ENCODE measurements at places on chromosomes 13 and 19.

- no peak for DNase-seq
Observed at GRCh38 chr19:5103061-5103701, 134.3 kb downstream of the KDM4B start.

DNA sequence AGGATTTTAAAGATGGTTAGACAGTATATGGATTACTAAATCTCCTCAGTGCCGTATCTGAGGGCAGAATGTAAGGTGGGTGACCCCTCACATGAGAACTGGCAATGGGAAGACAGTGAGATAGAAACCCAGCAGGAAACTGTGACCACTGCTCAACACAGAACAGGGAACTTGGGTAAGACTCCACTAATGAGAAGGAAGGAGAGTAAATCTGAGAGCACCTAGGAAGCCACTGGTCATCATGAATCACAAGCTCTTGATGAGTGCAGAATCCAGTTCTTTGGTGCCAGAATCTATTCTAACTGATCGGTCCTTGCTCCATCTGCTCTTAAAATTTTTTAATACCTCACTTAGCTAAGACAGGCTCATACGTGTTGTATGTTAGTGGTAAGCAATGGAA is 261.8 kb downstream of the KLF12 start:
- DNase-seq, result no peak

DNA sequence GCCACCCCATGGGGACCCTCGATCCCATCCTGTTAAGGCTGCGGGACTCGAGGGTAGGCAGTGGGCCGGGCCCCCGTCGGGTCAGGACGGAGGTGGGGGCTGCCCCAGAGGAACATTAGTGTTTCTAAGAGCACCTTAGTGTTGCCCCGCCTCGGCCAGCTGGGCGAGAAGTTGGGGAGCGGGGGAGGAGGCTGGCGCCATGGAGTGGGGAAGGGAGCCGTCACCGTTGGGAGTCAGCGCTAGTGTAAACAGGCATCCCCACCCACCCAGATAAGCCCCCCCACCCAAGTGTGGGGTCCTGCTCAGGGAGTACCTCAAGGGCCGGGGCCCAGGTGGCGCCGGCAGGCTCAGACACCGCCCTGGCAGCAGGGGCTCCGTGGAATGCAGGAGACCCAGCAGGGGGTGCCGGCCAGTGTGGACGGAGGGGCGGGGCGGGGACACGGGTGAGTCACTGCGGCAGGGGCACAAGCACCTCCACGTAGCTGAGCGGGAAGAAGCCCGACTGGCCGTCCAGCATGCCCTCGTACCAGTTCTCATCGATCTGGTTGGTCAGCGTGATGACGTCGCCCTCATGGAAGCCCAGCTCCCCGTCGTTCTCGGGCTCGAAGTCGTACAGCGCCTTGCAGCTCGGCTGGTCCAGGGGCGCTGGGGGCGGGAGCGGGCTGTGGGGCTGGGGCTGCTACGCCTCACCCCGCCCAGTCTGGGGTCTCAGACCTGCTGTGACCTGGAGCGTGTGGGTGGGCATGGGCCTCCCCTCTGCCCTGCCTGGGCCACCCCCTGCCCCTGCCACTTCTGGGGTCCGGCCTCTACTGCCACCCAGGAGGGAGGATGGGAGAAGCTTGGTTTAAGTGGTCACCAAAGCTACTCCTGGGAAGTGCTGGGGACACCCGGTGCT is 18.0 kb downstream of the MPND start:
- no peak for DNase-seq

- no peak for DNase-seq
Observed at GRCh38 chr13:30037306-30037705, 186.9 kb upstream of the UBL3 start.

GRCh38 chr13:104008541-104009435 is 942.6 kb upstream of the SLC10A2 start:
- no peak for DNase-seq

DNA sequence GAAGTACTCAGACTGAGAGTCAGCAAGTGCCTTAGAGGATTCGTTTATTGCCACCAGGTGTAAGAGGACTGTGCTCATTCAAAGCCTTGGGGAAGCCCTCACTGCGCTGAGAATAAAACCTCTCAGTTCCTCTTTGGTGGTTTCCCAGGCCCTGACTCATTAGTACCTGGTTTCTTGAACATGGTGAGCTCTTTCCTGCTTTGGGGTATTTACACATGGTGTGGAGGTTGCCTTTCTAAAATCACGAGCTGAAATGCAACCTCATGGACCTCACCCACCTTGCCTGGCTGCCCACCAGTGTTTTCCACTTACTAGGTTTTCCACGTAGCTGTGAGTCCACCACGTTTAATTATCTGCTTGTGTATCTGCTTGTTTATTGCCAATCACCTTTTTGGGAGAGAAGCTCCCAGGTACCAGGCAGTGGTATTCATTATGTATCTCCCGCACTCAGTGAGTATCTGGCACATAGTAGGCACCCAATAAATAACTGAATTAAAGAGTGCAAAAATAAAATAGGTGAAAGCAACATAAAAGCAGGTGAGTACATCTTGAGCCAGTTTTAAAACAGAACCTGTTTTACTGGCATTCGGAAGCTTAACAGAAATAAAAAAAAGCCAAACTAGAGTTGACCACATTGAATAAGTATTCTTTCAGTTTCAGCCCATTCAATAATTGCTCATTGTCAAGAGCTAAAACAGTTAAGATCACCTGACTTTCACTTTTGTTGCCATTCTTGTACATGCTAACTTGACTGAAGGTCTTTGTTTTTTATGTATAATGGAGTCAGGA is 533.0 kb downstream of the MYO16 start:
- DNase-seq, result no peak

DNA sequence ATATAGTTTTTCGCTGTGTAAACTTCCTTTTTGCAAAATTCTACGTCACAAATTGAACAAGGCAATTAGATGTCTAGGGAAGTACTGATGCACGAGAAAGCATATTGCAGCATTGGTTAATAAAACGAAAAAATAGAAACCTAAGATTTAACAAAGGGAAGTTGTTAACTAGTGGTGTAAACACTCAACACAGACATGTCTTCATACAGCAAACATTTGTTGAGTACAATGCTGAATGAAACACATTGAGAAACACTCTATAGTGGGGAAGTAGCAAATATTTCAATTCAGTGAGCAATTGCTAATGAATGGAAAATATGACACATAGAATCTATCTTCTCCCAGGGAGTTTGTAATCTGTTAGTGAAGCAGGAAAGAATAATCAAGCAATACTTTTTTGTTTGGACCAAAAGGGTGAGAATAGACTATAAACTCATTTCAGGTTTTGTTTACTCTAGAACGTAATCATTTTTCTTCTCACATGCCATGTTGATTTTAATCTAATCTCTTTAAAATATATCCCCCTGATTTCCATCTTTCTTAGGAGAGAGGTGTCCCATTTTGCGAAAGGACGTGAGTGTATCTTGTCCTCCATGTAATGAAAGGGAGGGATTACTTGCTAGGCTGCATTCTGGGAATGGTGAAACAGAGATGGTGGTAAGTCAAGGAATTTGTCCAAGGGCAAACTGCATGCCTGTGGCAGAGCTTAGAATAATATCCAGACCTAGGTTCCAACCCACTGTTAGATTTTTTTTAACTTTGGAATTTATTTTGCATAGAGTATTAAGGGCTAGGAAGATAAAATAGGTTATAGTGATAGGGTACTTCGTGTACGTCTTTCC is 1.7 kb upstream of the ANKRD10 start:
- no peak for DNase-seq

DNA sequence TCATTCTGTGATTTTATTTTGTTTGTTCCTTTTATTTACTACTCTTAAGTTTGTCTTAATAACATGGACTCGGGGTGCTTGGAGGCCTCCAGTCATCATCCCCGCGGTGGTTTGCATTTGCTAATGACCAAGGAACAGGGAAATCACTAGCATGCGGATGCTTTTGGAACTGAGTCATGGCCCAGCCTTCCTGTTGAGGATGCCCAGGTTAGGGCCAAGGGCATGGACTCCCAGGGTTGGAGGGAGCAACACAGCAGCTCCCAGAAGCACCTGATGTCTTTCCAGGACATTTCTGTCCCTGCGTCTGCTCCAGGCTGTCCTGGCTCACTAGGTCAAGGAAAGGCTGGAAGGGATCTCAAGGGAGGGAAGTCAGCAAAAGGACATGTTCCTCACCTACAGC is 423.7 kb upstream of the TSHZ3 start:
- DNase-seq, result no peak

DNA sequence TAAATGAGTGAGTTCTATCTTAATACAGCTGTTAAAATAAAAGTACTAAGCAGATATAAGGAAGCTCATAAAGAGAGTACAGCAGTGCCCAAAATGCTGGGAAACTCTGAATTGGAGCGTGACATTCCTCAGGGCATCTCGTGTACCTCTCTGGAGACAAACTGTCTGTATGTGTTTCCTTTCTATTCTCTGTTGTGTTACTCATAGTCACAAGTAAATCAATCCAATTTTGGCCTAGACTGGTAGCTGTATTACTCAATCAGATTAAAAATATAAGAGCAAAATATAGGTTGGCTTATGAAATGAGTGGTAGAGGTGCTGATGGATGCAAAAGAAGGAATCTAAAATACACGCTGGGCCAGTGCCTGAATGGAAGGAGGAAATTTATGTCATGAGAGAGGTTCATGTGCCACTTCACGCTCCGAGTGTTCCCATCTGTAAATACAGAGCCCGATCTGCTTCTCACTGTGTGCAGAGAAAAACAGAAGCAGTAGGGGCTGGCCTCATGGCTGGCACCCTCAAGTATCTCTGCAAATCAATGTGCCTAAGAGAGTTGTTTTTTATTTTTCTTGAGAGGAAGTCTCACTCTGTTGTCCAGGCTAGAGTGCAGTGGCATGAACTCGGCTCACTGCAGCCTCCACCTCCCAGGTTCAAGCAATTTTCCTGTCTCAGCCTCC is 58.7 kb upstream of the RGCC start:
- DNase-seq, result no peak

DNA sequence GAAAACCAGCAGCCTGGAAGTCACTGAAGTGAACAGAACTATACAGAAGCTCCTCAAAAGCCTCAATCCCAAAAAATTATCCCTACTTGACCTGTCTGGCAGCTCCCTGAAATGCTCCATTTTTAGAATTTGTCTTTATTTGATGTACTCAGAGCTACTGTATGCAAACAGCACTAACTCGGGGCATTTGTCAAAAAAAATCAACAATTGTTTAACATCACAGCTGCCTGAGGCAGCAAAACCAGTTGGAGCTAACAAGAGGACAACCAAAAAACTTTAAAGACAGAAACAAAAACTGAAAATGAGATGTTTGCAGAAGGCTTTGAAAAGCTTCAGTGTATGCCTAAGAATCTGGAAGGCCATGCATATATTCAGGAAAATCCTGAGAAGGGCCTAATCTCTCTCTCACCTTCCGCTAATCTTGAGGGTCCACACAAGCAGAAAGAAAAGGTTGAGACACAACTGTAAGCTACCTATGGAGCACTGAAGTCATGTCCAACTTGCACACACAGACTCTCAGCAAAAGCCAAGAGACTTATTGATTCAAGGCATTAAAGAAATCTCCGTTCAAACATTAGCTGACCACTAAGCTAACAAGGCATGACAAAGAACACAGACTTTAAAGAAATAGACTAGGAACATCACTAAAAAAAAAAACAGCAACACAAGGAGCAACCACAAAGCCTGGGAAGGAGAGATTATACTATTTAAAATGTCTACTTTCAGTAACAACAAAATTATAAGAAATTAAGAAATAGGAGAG is 16.1 kb downstream of the VWA8 start:
- DNase-seq, result no peak

DNA sequence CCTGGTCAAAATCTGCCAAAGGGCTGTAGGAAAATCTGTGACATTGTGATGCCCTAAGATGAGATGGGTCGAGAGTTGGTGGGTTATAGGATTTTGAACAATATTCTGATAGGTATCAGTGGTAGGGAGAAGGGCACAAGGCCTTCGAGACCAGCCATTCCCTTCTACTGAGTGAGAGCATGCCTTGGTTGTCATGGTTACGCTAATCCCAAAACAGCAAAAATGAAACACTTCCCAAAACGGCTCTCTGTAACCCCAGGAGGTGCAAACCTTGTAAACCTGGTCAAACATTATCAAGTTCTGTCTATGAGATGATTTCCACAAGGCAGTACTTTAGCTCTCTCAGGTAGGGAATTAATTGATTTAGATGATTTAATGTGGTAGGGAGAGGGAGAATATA is 158.7 kb upstream of the RNF113B start:
- DNase-seq, result no peak

DNA sequence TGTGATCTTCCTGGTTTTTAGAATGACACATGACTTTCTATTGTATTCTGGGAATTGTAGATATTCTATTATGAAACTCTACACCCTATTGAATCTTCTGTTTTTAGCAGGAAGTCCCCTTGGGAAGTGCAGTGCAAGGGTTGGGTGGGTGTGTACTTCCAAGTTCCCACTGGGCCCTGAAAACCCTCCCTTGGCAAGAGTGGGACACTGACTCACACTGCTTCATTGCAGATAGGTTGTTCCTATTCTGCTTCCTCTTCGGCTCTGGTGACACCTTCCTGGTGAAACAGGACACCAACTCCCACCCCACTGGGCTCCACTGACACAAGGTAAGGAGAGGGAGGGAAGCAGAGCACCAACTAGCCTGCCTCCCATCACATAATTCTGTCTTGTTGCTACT is 121.8 kb downstream of the KCTD12 start:
- no peak for DNase-seq

DNA sequence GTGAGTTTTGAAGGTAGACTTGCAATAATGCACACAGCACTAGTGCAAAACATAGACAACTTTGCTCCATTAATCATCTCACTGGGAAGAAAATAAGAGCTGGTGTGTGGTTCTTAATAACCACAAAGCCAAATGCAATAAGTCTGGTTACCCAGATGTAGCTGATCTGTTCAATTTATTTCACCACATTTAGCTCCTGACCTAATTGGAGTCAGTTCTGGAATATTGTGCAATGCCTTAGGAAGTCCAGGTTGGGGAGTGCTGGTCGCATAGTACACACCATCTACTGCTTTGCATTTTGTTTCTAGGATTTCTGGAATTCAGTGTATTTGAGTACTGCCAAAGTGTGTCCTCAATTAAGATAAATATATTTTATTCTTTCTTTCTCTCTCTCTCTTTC is 483.3 kb upstream of the SPRY2 start:
- DNase-seq, result no peak

- DNase-seq, result no peak
Observed at GRCh38 chr19:1621021-1621420, 15.8 kb upstream of the UQCR11 start.

Measured in stimulated activated CD4-positive, alpha-beta T cell treated with anti-CD3 and anti-CD28 coated beads, TNF-alpha, amount 100 ng/mL, for 1 hour (primary cell).